Stimulated activated CD4-positive, alpha-beta T cell treated with anti-CD3 and anti-CD28 coated beads, TNF-alpha, amount 100 ng/mL, for 24 hours (primary cell): ENCODE measurements at places on chromosomes 1 and 21.

DNA sequence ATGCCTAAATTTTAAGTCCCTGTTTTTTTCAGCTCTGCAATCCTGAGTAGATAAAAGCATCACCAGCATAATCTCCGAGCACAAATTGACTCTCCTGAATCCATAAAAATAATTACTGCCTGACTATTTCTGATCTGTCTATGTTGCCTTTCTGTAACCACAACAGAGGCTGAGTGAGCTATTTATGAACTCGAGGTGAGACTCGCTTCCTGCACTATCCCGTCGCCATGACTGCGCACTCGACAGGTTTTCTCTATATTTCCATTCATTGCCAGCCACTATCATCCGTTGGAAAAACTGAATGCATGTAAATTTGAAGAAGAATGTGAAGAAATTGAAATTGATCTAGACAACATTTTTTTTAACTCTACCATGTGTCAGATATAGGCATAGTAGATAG is 897.2 kb downstream of the ADGRL2 start:
- no peak for DNase-seq

DNA sequence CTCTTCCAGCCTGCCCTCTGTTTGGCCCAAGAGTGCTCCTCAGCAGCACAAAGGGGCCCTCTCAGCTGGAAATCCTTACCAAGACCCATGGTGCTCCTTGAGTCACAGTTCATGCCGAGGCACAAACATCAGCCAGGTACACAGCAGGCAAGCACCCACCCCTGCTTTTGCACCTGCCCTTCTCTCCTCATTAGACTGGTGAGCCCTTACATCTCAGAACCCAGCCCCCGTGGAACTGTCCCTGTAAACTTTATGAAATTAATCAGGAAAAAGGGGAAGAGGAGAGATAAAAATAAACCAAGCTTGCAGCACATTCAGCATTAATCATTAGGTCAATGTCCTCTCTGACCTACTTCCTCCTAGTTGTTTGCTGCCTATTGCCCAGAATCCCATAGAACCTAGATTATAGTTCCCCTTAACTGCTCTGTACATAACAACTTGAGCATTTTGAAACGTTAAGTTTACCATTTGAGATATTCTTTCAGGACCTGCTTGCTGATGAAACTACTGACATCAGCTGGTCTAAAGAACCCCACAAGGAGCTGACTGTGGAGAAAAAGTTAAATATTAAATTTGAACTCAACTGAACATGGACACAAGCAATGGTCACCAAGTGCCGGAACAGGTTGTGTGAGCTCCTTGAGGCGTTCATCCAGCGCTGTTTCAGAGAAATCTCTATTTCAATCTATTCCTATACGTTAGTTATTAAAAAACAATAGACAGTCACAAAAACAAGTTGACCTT is 738.4 kb downstream of the MATN1 start:
- no peak for DNase-seq

DNA sequence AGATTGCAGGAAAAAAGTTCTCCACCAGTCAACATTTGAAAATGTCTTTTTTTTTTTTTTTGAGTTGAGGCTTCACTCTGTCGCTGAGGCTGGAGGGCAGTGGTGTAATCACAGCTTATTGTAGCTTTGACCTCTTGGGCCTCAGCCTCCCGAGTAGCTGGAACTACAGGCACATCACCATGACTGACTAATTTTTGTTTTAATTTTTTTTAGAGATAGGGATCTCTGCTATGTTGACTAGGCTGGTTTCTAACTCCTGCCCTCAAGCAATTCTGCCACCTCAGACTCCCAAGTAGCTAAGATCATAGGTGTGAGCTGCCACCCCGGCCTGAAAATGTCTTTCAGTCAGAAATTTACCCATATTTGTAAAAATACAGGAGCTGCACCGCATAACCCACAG is 30.6 kb upstream of the USP24 start:
- DNase-seq, result no peak

GRCh38 chr1:11731691-11732283 is 4.1 kb upstream of the AGTRAP start:
- no peak for DNase-seq

DNA sequence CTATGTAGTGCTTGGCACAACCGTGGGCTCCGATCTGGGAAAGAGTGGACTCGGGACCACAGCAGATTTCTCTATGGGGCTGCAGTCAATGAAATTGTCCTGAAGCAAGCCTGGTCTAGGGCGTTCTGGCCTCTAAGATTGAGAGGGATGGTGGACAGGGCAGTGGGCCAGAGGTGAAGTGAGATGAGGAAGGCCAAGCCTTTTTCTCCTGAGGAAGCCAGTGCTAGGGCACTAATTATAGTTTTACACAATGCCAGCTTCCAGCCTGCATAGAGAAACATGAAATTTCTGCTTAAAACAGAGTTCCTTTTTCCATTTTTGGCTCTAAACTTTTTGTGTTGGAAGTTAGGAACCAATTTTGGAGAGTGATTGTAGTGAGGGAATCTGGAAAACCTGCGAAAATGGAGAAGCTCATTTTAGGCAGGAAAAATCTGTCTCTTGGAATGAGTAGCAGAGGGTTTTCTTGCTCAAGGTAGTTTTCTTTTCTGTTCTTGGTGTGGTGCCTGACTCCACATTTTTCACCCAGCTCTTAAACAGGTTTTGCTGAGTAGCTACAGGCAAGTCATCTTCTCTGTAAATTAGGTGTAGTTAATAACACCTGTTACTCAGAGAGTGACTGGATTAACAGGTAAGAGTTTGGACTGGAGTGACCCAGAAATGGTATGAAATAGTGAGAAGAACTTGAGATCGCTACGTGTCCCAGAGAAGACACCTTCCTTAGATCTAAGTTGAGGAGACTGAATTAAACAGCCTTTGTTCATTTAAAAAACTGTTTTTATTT is 22.1 kb downstream of the UCK2 start:
- DNase-seq, result no peak

GRCh38 chr1:207311888-207312603 is 9.4 kb upstream of the CD55 start:
- DNase-seq, result no peak

GRCh38 chr1:54268762-54269297 is 68.9 kb downstream of the MRPL37 start:
- DNase-seq, result no peak

DNA sequence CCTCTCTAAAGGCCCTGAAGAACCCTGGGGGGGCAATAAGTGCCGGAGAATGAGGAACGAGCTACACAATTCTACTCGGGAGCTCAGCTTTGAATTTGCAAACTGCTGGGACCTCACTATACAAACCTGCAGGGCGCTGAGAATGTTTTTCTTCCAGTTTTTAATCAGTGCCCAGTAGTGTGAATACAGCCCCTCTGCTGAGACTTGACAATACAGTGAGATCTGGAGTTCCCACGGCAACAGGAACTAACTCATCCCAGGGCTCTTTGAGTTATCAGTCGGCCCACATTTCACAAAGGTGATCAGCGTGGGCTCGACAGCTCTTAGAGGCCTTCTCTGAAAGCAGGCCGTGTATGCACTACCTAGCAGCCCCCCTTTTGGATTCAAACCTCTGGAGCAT is 41.7 kb downstream of the TMEM53 start:
- no peak for DNase-seq

DNA sequence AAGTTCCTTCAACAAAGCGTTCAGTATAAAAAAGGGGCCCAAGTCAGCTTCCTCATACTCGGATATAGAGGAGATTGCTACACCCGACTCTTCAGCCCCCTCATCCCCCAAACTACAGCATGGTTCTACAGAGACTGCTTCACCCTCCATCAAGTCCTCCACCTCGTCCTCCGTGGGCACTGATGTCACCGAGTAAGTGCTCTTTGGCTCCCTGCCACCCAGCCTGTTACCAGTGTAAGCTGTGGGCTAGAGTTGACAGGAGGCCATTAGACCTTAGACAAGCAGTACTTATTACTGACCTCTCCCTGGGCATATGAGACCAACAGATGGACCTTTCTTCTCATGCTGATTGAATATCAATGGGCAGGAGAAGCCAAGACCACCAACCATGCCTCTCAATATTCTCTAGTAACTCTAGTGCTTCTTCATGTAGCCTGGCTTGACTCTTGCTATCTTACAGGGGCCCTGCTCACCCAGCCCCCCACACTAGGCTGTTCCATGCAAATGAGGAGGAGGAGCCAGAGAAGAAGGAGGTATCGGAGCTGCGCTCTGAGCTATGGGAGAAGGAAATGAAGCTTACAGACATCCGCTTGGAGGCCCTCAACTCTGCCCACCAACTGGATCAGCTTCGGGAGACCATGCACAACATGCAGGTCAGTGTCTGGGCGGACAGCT is 20.9 kb upstream of the IPO9 start:
- no peak for DNase-seq

DNA sequence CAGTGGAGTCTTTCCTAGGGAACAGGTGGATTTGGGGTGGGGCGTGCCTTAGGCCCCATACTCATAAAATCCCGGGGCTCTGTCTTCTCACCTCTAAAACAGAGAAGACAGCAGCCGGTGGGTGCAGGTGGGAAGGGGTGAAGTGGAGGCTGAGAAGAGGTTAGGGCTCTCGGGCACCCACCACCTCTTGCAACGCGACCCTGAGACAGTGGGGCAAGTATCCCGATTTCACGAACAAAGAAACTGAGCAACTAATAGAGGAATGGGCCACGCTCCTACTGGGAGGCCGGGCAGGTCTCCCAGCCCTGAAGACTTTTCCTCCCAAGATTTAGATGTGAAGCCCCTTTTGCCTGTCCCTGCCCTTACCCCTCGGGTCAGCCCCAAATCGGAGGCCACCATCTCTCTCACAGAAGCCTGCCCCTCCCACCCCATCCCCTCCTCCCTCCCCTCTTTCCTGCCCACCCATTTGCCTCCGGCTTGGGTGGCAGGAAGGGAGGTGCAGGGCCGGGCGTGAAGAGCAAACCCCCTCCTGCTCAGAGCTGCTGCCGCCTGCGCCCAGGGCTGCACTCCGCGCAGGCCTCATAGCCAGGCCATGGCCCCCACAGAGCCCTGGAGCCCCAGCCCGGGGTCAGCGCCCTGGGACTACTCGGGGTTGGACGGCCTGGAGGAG is at the start of gene GPR25:
Gene GPR25, plus strand, starts transcription at position 536 of the 670 bp plus-strand sequence. Its CDS starts 57 bp downstream, at position 593.
- DNase-seq, result no peak
